CD4-positive, alpha-beta T cell treated with Interleukin-17A for 4 hours (primary cell): ENCODE measurements at places on chromosomes 11 and 22.

GRCh38 chr22:46774253-46774979 is 12.0 kb downstream of the TBC1D22A start:
- peak; percentile 52 for DNase-seq

GRCh38 chr22:30566125-30566524 is 8.3 kb downstream of the GAL3ST1 start:
- DNase-seq = no peak

DNA sequence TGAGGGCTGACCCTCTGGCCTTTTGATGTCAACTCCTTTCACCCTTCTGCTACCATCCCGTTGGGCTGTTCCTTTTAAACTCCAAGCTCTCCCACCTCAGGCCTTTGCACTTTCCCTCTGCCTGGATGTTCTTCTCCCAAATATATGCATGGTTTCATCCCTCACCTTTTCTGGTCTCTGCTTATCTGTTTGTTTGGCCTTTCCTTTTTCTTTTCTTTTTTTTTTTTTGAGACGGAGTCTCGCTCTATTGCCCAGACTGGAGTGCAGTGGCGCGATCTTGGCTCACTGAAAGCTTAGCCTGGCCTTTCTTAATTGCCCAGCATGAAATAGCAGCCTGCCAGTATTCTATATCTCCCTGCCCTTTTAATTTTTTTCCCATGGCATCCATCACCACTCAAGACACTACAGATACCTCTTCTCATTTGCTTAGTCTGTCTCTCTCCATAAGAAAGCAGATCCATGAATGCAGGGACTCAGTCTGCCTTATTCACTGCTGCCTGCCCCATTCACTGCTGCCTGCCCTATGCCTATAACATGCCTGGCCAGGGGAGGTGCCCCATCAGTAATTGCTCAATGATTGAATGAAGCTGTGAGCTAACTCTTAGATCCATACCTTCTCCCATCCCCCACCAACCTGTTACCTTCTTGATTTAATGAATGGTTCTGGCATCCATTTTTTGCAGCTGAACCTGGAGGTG is 58.4 kb upstream of the CLTCL1 start:
- no peak for DNase-seq

DNA sequence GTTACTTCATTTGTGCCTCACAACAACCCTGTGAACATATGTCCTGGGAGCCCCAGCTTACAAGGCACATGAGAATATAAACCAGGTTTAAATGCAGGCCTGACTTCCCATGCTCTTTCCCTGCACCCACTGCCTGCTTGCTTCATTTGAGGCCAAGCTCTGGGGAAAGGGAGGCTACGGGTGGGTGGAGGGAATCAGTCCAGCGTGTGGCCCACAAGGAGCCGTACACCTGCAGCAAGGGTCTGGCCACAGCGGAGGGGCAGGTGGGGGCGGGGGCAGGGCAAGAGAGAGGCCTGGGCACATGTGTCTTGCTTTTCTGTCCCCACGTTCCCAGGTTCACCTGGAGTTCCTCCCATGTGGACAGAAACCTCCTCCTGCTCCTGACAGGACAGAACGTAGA is 26.2 kb downstream of the FAM83F start:
- DNase-seq = no peak
